Brain (organoid and tissue), 16 donors: ENCODE measurements at places on chromosomes 12 and 14.
A peak's percentile ranks its signal among the peaks of the same experiment; 100 is the strongest.

GRCh38 chr12:65867394-65867793, 43.1 kb downstream of the HMGA2 start:
- no peak for DNase-seq

- no peak for DNase-seq
Measured at GRCh38 chr12:106840243-106840642, 65.8 kb downstream of the RIC8B start.

- no peak for DNase-seq
Measured at GRCh38 chr14:50897658-50898175, 25.9 kb downstream of the ABHD12B start.

GRCh38 chr14:33040372-33041140, 101.9 kb downstream of the NPAS3 start:
- no peak for DNase-seq

GRCh38 chr12:123859035-123859434, 96.9 kb downstream of the DNAH10 start:
- DNase-seq: no peak

DNA sequence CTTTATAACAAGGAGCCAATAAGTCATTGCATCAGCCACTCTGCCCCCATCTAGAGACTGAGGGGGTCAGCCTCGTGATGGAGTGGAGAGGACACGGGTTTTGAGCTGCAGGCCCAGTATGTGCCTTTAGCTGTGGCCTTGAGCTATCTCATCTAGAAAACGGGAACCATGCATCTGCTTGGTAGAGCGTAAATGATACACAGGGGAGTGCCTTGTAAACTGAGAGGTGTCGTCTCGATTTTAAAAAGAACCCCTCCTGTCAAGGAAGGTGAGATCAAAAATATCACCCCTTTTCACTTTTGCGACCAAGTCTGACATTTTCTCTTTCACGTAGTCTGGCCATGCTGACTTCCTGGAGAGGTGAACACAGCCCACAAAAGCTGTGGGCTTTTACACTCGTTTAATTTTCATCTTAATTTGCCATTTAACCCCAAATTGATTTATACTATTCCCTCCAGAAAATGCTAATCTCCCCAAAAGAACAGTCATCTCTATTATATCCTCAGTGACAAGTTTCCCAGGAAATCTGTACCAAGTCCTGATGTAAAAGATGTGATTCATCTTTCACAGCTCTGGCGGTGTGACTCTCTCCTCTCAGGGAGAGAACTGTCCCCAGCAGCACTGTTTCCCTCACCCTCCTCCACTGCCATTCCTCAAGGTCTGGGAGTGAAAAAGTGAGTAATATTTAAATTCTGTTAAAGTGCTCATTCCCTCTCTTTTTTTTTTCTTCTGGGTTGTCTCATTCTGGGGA, 30.6 kb downstream of the VCPKMT start:
- no peak for DNase-seq

GRCh38 chr14:64303471-64303917, 9.3 kb upstream of the ESR2 start:
- DNase-seq: peak; percentile 74

DNA sequence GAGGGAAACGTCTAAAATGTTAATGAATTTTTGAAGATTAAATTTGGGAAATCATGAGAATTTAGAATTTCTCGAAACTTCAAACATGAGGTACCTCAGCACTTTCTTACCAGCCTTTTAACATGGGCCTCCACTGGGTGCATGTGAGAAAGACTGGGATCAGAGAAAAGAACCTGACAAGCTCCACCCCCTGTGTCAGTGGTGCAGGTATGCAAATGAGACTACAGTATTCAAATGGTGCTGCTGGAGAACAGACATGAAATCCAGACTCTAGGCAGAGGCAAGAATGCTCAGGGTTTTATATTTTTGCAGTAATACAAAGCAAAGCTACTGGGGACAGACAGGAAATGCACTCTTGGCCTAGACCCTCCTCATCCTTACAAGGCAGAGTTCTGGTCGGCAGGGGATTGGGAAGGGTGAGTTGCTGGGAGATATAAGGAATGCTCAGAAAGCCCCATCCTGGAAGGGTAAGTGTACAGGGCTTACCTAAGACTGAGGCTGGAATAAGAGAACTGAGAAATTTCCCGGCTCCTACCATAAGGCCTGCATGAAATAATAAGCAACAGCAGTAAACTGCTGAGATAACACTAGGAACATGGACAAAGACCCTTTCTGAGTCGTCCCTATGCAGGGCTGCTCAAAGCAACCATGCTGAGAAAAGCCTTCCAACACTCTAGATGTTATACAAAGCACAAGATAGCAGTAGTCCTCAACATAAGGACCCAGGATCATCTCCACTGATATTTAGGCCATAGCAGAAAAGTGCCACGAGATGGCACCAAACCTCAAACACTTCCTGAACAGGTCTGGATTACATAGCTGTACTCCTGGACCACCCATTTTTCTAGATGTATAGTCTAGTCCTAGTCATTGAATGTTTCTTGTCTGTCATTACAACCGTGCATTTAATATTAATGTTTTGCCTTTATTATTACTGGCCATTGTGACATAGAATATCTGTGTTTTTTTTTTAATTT, 260.8 kb downstream of the RASSF9 start:
- DNase-seq: peak; percentile 61
